ENCODE measurements at places on chromosomes 7 and 10.
A peak's percentile ranks its signal among the peaks of the same experiment; 100 is the strongest.

DNA sequence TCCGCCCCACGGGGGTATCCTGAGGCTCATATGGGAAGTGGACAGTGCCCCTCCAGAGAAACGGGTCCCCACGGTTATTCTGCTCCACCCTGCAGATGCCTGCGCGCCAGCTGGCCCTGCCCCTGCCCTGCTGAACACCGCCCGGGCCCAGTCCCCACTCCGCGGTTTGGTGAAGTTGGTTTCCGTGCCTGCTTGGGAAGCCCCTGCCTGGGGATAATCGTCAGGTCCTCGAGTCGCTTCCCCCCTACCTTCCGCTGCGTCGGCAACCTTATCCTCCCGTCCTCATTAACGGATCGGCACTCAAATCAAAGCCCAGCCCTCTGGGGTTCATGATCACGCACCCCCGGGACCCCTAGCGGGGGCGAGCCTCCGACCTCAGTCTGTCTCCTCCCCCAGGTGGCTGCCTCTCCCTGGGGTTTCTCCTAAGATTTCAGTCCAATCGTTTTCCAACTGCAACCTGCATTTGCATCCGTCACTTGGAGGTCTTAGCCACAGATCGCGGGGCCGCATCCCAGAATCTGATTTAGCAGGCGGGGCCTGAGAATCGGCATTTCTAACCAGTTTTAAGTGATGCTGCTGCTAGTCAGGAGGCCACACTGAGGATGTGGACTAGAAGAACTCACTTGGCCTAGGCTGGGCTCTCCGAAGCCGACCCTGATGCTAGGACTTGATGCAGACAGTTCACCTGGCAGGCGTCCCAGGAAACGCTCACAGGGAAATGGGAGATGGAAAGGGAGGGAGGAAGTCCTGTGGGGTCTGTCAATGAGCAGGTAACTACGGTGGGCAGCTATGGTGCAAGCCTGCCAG is 27.6 kb downstream of the WDR86 start:
- no peak for DNase-seq

DNA sequence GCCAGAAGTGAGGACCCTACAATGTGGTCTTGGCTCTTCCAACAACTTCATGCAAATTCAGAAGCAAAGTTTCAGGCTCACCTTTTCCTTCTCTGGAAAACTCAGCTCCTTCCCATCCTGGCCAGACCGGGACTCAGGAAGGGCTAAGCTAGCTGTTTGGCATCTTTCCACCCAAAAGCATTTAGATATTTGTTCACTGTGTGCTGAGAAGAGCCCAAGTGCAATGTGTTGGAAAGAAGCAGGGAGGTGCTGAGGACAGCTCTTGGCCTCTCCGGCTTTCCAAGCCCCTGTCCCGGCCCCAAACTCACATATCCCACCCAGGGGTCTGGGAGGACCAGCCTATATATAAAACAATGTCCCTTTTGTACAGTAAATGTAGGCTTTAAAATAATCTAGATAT is 44.5 kb downstream of the MKI67 start:
- no peak for DNase-seq

DNA sequence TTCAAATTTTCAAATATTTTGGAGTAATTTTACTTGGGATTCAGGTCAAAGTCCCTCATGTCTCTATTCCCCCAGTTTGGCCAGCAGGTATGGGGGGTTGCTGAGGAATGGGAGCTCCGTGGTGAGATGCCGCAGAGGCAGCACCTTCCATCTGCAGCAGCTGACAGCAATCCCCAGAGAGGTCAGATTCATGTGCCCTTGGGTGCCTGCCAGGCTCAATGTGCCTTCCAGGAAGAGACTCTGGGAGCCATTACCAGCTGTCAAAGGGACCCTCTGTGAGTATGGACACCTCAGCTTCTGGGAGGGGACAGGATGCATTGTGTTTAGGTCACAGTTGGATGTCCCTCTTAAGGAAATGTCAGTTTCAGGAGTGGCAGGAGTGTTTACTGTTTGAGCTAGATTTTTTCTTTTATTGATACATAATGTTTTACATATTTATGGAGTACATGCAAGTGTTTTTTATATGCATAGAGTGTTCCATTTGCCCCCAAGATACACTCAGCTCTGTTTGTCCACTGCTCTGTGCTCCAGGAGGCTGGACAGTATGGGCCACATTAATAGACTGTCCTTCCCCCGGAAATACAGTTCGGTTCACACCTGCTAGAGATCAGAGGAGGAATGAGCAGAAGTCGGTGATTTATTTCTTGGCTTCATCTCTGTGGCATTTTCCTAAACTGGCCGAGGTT is 75.3 kb upstream of the GRB10 start:
- DNase-seq = no peak

DNA sequence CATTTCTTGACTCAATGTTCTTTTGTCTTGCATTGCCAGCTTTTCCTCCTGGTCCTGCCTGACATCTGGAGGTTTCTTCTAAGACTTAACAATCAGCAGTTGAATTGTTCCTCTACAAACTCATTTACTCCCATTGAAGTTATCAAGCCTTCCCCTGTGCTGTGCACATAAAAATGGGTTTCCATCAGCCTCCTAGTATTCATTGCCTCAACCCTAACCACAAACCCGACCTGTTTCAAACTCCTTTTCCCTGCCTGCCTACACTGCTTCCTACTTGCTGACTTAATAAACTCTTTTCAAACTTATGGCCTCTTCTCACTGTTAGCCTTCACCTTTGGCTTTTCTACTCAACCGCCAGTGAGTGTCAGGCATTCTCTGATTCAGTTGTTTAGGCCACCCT is 9.4 kb upstream of the CDK6 start:
- no peak for DNase-seq

GRCh38 chr7:106766551-106766950 is 98.5 kb upstream of the PIK3CG start:
- DNase-seq = no peak

DNA sequence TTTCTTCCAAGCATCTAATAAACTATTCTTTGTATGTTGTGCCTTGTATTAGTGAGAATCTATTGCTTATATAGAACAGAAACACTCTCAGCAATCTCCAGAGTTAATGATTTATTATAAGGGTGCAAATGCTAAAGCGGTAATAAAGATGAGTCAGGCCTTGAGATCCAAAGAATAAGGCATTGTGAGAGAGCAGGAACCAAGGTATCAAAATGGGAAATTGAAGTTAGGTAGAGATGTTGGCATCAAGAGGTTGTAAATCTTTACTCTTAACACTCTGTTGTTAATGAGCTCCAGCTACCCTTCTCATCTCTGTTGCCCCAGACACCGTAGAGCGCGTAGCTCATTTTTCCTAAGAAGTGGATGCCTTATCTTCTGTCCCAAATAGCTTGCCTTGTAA is 375.2 kb downstream of the ARL4A start:
- no peak for DNase-seq

GRCh38 chr10:29969255-29970011 is 90.0 kb downstream of the JCAD start:
- DNase-seq = no peak

DNA sequence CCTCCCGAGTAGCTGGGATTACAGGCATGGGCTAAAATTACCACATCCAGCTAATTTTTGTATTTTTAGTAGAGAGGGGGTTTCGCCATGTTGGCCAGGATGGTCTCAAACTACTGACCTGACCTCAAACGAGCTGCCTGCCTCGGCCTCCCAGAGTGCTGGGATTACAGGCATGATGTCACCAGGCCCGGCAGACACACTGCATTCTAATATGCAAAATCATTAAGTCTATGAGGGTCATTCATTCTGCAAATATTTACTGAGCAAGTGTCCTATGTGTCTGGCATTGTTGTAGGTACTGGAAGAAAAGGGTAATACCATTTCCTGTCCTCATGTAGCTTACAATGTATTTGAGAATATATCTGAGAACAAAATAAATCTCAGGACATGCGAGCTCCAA is 2.7 kb downstream of the PUS7 start:
- DNase-seq = no peak

DNA sequence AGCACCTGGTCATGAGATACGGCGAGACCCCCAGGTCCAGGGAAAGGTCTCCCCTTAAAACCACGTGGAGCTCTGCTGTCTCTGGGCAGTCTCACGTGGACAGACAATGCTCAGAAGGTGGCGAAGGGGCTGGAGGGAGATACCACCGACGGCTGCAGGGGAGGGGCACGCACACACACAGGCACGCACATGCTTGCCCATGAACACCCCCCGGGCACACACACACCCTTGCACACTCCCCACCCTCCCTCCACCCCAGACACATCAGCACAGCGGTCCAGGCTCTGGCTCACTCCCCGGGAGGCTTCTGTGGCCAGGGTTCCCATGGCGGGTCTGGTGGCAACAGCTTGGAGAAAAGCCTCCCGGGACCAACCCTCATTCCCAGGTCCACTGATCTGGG is 52.4 kb upstream of the TNRC18 start:
- no peak for DNase-seq

DNA sequence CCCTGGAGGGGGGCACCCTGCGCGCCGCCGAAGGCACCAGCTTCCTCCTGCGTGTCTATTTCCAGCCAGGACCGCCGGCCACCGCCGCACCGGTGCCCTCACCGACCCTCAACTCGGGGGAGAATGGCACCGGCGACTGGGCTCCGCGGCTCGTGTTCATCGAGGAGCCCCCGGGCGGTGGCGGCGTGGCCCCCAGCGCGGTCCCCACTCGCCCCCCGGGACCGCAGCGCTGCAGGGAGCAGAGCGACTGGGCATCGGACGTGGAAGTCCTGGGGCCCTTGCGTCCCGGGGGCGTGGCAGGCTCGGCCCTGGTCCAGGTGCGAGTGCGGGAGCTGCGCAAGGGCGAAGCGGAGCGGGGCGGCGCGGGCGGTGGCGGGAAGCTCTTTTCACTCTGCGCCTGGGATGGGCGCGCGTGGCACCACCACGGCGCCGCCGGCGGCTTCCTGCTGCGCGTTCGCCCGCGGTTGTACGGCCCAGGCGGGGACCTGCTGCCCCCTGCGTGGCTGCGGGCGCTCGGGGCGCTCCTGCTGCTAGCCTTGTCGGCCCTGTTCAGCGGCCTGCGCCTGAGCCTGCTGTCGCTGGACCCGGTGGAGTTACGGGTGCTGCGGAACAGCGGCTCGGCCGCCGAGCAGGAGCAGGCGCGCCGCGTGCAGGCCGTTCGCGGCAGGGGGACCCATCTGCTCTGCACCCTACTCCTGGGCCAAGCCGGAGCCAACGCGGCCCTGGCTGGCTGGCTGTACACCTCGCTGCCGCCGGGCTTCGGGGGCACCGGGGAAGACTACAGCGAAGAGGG is 594 bp downstream of the CNNM1 start:
- DNase-seq = peak; percentile 10

GRCh38 chr10:105952153-105952552 is 1212.4 kb downstream of the SORCS1 start:
- DNase-seq = no peak

GRCh38 chr10:52187521-52188258 is 126.4 kb upstream of the DKK1 start:
- no peak for DNase-seq

DNA sequence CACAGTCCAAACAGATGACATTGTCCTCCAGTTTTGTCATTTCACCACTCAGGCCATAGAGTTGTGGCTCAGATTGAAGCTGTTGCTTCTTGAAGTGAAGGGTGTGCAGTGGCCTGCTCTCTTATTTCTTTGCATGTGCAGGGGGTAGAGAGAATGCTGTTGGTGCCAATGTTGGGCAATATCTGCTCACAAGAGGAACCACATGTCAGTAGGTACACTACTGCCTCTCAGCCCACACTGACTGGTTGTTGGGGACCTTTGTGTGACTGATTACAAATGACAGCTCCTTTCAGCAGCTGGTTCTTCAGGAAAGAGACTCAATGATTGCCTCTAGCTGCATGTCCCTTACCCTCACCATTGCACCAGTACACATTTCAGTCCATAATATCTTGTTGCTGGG is 21.9 kb upstream of the SFTPA1 start:
- no peak for DNase-seq

GRCh38 chr10:18446205-18446604 is 205.2 kb downstream of the NSUN6 start:
- no peak for DNase-seq

DNA sequence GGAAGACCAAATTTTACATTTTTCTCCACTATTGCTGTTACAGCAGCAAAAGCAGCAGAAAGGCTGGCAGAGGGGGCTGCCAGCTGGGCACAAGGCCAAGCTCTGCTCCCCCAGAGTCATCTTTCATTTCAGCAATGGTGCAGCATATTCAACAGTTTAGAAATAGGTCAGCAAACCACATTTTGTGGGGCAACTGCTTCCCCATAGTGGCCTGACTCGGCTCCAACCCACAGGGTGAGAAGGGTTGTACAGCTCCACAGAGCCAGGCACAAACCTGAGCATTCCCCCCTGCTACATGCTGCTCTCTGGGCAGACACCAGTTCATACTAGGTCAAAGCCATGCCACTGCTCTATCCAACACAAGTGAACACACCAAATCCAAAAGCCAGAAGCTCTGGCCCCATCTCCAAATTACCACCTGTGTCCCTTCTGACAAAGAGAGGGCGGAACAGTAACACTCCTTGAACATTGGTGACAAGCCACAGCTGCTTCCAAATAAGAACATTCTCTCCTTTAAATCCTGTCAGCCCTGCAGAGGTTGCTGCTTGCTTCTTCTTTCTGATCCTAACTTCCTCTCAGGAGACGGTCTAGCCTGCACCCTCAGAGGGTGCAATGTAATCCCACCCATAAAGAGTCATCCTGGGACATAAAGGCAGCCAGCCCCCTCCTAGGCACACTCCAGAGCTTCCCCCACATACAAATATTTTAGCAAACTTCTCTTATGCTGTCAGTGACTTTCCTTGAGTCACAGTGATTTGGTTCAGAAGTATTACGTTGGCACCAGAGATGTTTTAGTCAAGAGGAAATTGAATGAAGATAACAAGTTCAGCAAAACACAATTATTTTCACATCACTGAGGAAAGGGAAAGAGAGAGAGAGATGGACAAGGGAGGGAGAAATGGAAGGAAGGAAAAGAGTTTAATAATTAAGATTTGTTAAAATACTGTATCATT is 39.0 kb upstream of the SLIT1 start:
- DNase-seq = no peak

DNA sequence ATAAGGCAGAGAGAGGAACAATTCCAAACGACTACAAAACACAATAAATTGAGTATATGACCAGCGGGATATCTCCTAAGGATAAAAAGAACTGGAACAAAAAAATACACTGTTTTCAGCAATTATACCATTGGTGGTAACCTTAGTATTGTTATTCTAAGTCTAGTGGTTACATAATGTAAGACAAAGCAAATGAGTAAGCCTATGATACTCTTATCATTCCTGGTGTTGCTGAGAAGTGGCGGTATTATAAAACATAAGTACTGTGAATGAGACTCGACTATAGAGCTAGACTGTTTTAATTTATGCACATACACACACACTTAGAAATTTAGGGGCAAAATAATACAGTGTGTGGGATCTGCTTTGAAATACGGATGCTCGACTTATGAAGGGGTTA is 107.7 kb downstream of the NRBF2 start:
- DNase-seq = no peak

- DNase-seq = peak; percentile 64
These were observed at the start of gene MAGI2 for GRCh38 chr7:79453558-79454360. MAGI2 (minus strand) TSS chr7:79453667; CDS start chr7:79453320, 347 bp downstream.
